Iris pigment epithelial cell (primary cell): ENCODE measurements at places on chromosomes 4 and X.

GRCh38 chrX:103565752-103566151 is 19.6 kb upstream of the TCEAL4 start:
- DNase-seq: peak; percentile 66

GRCh38 chrX:18753631-18754030 is 46.2 kb downstream of the PPEF1 start:
- no peak for DNase-seq

- no peak for DNase-seq
Observed at GRCh38 chr4:128582427-128582870, 227.1 kb upstream of the JADE1 start.

- peak; percentile 43 for DNase-seq
Observed at GRCh38 chr4:90078440-90078839, 48.8 kb upstream of the CCSER1 start.

- no peak for DNase-seq
Observed at GRCh38 chr4:153929675-153930074, 140.8 kb upstream of the SFRP2 start.

DNA sequence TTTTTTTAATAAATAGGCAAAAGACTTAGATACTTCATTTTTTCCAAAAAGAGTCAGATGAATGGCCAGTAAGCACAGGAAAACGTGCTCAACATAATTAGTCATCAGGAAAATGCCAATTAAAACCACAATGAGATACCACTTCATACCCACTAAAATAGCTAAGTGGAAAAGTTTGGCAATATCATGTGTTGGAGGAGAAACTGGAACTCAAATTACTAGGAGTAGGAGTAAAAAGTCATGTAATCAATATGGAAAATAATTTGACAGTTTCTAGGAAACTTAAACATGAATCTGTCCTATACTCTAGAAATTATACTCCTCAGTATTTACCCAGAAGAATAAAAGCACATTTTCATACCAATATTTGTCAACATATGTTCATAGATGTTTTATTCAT is 449.8 kb downstream of the INPP4B start:
- peak; percentile 24 for DNase-seq

GRCh38 chr4:8264106-8264505 is 5.4 kb upstream of the HTRA3 start:
- no peak for DNase-seq

- DNase-seq: no peak
Observed at GRCh38 chr4:36304138-36304681, 22.8 kb downstream of the DTHD1 start.

GRCh38 chr4:5156682-5157081 is 105.4 kb downstream of the STK32B start:
- no peak for DNase-seq

- no peak for DNase-seq
Observed at GRCh38 chr4:121697564-121697963, 784 bp upstream of the ANXA5 start.

DNA sequence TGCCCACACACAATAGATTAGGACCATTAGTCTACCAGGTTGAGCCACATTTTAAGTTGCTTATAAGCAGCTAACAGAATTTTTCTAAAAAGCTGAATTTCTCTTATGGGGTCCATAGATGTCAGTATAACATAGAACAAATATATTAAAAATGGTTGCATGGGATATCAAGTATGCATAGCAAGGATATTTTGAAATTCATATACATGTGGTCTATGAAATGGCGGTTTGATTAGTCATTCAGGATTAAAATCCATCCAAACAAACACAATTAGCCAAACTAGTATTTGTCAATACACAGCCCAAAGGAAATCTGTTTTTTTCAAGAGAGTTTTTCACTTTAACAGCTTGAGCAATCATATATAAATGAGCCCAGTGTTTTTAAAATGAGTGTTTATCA is 33.5 kb upstream of the AMOT start:
- peak; percentile 1 for DNase-seq

DNA sequence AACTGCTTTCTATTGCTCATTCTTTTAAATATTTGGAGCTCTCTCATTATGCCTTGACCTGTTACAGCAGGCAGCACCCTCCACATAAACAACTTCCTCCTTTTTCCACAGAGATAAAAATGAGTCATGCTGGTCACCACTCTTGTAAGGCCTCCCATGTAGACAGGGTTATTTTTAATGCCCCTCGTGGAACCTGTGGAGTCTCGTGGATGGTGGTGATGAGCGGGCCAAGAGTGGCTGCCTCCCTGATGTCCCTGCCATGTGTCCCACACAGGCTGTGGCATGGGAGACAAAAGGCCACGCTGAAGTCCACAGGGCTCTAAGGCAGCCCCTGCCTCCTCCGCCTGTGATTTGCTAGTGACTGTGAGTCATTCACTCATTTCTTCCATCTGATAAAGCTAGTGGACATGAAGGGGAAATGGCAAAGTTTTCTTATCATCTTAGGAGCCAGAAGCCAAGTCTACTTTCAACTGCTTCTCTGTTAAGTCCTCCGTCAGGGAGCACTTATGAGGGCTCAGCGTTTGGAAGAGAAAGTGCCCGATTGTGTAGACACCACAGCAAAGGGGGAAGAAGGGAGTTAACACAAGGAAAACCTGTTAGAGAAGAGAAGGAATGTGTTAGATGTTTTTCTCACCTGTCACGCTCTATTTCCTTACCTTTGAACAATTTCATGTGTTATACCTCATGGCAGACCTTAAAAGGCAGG is 121.6 kb upstream of the FAT1 start:
- DNase-seq: peak; percentile 97

DNA sequence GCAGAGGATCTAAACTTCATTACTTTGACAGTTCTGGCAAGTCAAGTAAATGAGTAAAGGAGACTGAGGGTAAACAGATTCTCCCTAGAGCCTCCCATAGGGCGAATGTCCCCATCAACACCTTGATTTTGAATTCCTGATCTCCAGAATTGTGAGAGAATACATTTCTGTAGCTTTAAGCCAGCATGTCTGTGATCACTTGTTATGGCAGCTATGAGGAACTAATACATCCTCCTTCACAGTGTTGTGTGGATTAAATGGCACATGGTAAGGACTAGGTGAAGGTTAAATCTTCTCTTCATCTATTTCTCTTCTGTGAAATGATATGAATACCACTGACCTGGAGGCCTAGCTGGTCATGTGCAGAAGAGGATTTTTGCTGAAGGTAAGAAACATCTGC is 137.3 kb downstream of the CPEB2 start:
- DNase-seq: no peak

DNA sequence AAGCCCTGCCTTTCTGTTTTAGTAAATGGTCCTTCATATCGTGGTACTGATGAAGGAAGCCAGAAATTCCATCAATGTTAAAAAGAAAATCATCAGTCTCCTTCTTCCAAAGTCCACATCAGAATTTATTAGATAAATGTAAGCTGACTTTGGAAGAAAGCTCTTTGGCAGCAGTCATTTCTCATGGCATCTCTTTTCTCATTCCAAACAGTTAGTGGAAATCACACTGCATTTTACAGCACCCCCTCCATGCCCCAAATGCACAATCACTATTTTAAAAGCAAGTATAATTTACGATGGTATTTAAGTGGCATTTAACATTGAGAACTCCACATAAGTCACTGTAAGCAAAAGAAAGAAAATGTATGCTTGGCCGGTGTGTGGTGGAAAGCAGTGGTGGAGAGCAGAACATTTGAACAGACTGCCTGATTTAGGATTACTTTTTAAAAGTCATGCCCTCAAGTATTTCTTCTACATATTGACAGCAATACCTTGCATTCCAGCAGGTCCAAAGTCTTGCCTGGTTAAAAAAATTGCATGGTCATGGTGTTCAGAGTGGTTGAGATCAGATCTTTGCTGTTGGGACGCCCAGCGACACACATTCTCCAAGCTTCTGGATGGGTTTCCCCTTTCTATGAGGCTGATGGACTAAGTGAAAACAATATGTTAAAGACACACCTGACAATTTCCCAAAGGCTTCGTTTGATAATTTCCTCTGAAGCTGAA is 248.6 kb downstream of the ADAMTS3 start:
- DNase-seq: no peak

- DNase-seq: peak; percentile 24
Observed at GRCh38 chr4:168551945-168552695, 55.3 kb downstream of the PALLD start.

DNA sequence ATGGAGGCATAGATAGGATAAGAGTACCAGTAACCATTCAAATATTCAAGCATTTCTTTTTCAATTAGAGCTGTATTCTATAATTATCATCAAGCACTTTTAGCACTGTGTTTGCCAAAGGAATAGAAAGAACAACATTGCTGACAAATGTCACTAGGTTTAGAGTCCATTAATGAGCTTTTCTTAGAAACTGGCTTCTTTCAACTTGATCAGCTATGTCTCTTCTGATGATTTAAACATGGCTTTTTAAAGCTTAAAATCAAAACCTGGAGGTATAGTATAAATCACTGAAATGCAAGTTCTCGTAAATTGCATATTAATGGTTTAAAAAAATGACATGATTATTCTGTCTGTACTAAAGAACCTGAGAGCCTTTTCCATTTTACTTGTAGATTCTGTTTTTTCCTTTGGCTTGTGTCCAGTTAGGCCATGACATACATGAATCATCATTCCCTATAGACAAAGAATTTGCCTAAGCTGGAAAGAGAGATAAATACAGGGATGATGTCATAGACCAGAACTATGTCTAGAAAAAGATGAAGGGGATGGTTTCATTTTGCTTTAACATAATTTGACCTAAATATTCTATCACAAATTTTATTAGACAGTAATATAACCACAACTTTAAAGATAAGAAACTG is 340.1 kb upstream of the CTSO start:
- peak; percentile 96 for DNase-seq

DNA sequence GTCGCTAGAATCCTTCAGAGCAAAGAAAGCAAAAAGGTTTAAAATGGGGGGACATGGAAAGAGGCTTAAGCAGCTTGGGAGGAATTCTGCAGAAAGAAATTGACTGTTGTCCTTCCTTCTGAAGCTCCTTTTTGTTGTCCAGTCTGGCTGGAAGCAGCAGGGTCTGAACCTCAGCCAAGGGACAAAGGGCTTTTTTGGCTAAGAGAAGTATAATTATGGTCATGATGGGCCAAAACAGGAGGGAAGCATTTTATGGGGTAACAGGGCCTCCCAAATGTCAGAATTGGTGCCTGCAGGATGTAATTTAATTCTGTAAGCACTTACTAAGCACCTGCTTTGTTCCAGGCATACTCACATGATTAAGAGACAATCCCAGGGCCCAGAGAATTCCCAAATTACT is 74.2 kb upstream of the CPEB2 start:
- no peak for DNase-seq

- DNase-seq: no peak
Observed at GRCh38 chrX:135434258-135435138, 12.8 kb downstream of the SMIM10L2A start.

DNA sequence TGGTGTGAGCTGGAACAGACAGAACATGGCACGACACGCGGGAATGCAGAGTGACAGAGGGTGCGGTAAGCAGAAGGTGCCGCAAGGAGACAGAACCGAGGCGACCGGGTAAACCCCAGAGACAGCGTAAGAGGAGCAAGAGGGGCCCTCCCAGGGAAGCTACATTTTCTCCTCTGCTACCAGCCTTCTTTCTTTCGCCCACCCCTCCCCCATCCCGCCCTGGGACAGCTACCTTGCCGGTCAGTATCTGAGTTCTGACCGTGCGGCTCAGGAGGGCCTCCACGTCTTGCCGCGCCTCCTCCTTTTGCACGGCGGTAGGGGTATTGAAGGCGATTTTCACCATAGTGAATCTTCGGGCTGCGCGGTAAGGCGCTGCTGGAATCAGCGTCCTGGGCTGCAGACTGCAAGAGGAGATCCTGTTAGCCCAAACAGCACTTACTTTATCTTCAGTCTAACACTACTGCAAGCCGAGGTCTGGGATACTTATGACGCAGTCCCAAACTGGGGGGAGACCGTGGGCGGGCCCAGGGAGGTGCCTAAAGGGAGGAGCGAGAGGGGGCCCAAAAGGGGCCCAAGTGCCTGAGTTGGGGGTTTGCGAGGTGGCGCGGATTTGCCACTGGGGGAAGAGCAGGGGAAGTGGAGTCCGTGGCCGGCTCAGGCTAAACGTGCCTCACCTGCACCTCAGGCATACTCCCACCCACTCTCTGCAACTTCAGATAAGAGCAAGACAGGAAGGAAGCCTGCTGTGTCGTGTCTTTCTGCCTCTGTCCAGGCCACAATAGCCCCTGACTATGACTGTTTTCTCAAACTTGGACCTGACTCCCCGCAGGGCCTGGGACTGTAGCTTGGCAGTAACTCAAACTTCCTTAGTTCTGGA is at the start of gene ITM2A:
Gene ITM2A, minus strand, starts transcription at position 462 of the 877 bp plus-strand sequence. Its CDS starts 119 bp downstream, at position 343.
- no peak for DNase-seq

DNA sequence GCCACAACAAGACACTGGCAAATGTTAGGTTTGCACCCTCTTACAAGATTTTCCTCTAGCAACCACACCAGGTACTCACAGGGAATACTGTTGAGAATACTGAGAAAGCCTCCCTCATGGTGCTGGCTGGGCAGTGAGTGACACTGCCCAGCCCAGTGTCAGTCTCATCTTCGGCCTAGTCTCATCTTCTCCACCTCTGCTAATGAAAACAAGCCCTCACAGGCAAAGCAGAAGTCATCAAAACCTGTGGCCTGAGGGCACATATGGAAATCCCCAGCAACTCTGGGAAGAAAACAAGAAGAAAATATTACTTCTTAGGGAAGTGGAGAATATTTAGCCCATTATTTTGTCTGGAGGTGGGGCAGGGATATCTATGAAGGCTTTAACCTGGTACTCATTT is 7.9 kb upstream of the ADAM29 start:
- DNase-seq: no peak

DNA sequence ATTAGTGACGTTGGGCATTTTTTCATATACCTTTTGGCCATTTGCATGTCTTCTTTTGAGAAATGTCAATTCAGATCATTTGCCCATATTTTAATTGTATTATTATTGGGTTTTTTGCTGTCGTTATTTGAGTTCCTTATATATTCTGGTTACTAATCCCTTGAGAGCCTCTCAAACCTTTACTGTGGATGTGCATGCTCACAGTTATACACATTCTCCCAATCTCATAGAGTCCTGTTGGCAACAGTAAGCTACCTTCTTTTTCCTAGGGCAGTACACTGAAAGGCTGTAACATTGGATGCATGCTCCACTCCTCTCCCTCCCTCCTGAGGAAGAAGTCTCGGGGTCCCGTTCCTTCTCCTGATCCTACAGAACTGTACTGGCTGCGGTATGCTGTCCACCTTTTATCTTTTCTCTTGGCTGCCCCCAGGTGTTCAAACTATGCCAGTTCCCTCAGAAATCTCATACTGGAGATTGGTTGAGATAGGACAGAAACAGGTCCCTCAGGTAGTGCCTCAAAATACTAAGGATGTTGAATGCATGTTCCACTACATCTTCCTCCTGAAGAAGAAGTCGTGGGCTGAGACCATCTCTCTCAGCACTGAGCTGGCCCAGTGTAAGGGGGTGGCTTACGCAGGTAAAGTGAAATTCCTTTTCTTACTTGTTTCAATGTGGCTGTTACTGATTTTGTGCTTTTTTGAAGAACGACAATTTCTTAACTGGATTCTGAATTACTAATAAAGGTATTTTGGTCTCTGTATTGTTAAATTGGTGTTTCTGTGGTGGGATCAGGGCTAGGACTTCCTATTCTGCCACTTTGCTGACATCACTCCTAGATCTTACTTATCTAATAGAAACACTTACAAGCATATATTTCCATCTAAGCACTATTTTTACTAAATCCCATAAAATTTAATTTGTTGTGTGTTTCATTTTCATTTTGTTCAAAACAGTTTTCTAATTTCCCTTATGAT is 145.4 kb upstream of the HUWE1 start:
- DNase-seq: peak; percentile 20
